CD14-positive monocyte (primary cell): ENCODE measurements at places on chromosomes 2 and 18.
A peak's percentile ranks its signal among the peaks of the same experiment; 100 is the strongest.

DNA sequence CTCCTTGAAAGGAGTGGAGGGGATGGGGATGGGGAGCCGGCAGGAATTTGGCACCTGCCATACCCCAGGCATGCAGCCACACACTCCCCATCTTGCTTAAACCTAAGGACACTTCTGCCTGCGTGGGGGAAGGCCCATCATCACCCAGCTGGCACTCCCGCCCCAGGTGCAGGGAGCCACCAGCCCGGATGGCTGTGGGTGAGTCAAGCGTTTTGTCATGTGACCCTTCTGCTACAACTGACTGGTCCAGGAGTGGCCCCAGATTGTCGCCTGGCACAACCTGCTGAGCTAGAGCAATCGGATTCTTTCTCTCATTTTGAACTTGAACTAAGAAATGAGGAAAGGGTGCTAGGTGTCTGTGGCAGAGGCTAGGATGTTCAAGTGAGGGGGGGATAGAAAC, 61.3 kb downstream of the TSN start:
- no peak for DNase-seq

GRCh38 chr18:70662588-70662987, 373.7 kb downstream of the SOCS6 start:
- no peak for DNase-seq

- no peak for DNase-seq
These were observed 66.1 kb downstream of the TMEFF2 start for GRCh38 chr2:192128655-192129054.

DNA sequence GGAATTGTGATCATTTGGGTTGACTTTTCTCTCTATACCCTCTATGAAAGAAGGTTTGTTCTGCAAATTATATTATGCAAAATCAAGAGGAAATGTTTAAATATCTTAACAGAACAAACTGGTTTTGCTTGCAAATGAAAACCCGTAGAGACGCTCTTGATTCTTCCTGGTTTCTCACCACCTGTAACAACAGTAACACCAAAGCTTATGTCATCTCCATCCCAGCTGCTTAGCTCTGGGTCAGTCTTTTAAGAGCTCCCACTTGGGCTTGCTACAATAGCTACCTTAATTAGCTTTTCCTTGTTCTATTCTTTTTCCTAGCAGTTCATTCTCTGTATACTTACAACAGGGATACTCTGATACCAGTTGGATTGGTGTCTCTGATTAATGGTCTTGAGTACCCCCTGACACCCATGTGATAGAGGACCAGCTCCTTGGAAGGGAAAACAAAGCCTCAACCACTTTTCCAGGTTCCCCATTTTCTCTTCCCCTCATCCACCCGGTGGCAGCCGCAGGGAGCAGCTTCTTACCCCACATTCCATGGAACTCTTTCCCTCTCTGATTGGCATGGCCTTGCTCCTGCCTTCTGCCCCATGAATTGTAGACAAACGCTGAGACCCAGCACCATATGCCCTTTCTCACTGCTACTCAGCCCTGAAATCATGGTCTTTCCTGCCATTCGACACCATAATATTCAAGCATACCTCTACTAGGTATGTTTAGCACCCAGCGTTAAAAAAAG, 27.7 kb downstream of the TMEM182 start:
- DNase-seq, result no peak

DNA sequence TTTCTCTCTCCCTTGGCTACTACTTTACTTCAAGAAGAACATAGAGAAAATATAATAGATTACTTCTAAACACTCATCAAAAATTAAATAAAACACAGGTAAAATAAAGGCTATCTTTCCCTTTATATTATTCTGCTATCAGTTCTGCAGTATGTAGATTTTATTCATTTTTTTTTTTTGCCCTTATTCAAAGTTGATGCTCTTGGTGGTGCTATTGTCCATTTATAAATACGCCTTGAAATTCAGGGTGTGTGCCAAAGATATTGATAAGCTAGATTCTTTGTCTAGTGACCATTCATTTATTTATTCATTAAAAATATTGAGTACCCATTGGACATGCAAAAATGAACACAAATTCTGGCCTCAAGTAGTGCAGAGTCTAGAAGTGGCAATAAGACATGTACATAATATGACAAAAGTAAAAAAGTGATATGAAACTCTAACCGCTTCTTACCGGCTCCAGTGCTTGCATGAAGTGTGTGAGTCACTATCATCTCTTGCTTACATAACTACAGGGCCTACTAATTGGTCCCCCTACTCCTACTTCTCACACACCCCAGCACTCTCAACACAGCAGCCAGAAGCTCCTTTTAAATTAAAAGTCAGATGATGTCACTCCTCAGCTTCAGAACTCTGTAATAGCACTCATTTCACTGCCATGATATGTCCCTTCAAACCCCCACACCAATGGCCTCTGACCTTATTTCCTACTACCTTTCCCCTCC, 208.3 kb upstream of the FANCL start:
- DNase-seq, result peak; percentile 71

GRCh38 chr18:78871618-78872017, 108.0 kb upstream of the SALL3 start:
- DNase-seq, result no peak

DNA sequence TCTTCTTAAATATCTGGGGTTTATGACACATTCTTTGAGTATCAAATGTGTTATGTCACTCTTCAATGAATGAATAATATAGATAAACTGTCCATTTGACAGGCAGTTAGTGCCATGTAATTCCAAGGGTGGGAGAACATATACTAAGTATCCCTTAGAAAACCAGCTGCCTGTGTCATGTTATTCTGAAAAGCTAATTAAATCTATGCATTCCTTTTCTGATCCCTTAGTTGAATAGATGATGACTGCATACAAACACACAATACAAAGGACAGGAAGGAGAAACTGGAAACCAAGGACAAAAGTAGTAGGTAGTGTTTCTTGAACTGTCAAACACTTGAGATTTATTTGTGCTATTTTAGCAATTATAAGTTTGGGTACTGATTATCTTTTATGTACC, 8.3 kb downstream of the ARHGAP28 start:
- DNase-seq, result no peak

DNA sequence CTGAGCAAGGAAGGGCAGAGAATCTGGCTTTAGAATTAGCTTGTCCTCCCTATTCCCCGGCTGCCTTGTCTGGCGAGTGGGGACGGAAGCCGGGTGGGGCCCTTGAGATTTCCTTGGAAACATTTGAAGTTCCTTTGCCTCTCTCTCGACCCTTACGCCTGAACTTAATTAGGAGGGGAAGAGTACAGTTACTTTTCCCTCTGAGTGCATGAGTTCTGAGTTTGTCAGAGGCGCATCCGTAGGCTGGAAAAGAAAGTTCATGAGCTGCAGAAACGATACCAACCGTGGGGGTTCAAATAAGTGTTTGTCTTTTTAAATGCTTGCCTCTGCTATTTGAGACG, 468 bp downstream of the PIKFYVE start:
- DNase-seq, result peak; percentile 5

DNA sequence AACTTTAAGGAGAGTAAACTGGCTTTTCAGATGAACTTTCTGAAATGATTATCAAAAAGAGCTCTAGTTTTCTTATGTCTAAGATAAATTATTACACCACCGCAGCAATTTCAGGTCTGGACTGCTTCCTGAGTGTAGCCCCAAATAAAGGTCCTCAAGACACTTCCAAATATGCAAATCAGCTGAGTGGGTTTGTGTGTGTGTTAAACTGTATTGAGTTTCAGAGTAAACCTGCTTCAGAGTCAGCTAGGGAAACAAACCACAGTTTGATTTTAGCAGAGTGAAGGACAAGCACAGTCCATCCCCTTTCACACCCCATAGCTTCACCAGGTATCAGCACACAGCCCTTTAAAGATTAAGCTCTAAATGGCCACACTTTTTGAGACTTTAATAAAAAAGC, 168.7 kb downstream of the NRXN1 start:
- DNase-seq, result no peak

GRCh38 chr2:16661936-16662839, 3.4 kb downstream of the CYRIA start:
- DNase-seq, result peak; percentile 72

- no peak for DNase-seq
These were observed 12.8 kb downstream of the EIF2AK2 start for GRCh38 chr2:37143974-37144373.

- DNase-seq, result peak; percentile 96
These were observed 153.7 kb downstream of the TGIF1 start for GRCh38 chr18:3603421-3604234.
